ENCODE measurements at places on chromosomes 5 and 9. TPM values are rescaled to one million over a fixed set of nuclear protein-coding genes. Genes with fewer than 3 reads are reported as not detected.

- DNase-seq, result no peak
Observed at GRCh38 chr5:77145666-77146065, 58.6 kb upstream of the ZBED3 start.

DNA sequence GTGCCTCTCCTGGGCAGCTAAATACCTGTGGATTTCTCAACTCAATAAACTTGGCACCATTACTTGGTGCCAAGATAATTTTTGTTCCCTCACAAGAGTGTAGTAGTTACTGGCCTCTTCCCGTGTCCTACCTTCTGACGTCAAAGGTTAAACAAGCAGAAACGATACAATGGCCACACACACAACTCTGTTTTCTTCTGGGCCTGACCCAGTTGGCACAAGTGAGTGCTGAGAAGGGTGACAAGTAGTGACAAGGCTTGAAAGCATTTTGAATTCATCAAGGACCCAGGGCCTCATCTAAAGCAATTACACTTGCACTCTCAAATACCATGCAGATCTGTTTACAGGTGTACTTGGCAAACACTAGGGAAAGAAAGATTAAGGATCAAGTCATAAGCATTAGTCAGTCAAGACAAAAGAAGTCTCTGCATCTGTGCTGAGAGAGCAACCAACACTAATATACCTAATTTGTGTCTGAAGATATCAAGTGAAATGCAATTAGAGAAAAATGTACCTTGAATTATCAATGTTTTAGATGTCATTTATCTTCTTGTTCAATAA lies 30.8 kb downstream of the RASEF start:
- DNase-seq, result no peak

PCDHGC5 gene
- polyA plus RNA-seq, result 0.25 TPM

GRCh38 chr5:155753943-155754581 lies 572.9 kb upstream of the SGCD start:
- no peak for DNase-seq

GRCh38 chr9:130241198-130241535 lies 24.4 kb upstream of the HMCN2 start:
- DNase-seq, result no peak

DNA sequence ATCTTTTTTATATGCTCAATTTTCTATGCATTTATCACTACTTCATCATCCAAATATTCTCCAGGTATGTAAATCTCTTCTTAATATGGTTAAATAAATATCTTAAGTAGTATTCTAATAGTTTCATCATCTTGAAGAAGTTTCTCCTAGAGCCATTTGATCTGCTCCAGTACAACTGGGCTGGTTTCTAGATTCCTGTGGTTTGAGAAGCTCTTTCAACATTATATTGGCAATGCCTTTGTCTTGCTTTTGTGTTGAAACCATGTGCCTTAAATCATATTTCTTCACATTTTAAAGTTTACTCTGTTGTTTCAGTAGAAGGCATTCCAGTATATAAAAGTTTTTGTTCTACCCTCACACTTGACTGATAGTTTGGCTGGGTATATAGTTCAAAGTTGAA lies 27.6 kb downstream of the MBLAC2 start:
- DNase-seq, result peak; percentile 2

- DNase-seq, result no peak
Observed at GRCh38 chr5:56677690-56678305, 137.6 kb upstream of the MAP3K1 start.

- DNase-seq, result no peak
Observed at GRCh38 chr9:127808347-127809001, 5.8 kb downstream of the FPGS start.

- DNase-seq, result no peak
Observed at GRCh38 chr5:150778088-150778516, 455 bp upstream of the SMIM3 start.

PCDHB8 gene
- 0.75 TPM for polyA plus RNA-seq

GTF2H2 gene
- polyA plus RNA-seq, result 15.3 TPM

SV2C gene
- 0.03 TPM for polyA plus RNA-seq

DNA sequence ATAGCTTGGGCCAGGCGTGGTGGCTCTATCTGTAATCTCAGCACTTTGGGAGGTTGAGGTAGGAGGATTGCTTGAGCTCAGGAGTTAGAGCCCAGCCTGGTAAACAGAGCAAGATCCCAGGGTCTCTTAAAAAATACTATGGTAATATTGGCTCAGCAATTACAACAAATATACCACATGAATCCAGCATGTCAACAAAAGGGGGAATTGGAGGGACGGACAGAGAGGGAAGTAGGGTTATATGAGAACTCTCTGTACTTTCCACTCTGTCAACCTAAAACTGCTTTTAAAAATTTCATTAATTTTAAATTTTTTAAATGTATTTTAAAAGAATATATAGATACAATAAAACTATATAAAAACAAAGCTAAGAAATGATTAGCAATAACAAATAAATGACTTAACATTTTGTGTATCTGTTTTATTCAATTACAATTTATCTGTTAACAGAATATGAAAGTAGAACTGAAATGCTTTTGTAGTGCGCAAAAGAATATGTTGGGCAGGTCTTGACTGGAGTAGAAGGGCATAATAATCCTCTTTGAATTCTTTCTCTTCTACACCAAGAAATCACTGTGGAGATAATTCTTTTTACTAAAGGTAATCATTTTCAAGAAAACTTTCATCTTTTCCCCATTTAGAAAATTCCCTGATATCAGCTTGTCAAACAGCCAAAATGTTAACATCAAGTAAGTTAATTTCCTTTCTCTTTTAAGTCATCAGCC lies 12.9 kb upstream of the CDC42SE2 start:
- no peak for DNase-seq

TAF9 gene
- polyA plus RNA-seq, result 39.5 TPM

ADRA1B gene
- 0.44 TPM for polyA plus RNA-seq

DNA sequence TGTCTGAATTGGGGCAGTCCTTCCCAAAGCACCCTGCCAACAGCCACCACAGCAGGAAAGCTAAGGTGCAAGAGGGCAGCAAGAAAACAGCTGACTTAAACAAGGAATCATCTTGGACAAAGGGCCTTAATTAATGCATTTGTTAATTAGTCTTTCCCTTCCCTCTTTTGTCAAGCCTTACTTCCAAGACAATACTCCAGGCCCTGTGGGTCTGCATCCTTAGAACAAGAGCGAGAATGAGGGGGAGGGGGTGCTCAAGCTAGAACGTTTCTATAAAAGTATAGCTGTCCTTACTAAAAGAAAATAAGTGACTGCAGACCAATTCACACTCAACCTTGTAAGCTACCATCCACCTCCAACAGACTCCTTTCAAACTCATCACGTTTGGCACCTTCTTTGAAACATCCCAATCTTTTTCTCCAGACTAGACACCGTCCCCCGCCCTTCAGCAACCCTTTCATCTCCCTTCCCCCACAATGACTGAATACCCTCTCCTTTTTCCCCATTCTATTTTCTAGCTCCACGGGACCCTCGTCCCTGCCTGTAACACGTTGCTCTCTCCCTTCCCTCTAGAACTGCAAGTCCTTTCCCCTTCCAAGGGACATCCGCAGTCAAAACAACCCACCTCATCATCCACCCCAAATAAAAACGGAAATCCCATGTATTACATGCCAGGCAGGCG lies 85.7 kb upstream of the RNF38 start:
- DNase-seq, result no peak

KLF9 gene
- polyA plus RNA-seq, result 1.3 TPM

GAS1 gene
- polyA plus RNA-seq, result 99.0 TPM

- no peak for DNase-seq
Observed at GRCh38 chr5:115389034-115389798, 92.8 kb upstream of the CCDC112 start.

GRCh38 chr9:11335011-11335410 lies 722.2 kb upstream of the PTPRD start:
- DNase-seq, result no peak

GRCh38 chr5:163917747-163918146 lies 412.3 kb downstream of the MAT2B start:
- no peak for DNase-seq

- DNase-seq, result no peak
Observed at GRCh38 chr9:120490888-120491595, 88.9 kb downstream of the CDK5RAP2 start.

TAF1L gene
- polyA plus RNA-seq, result not detected

HAND1 gene
- not detected for polyA plus RNA-seq

GRCh38 chr5:158874792-158875191 lies 224.9 kb downstream of the EBF1 start:
- no peak for DNase-seq

GRCh38 chr9:38133595-38133994 lies 64.6 kb upstream of the SHB start:
- no peak for DNase-seq

- DNase-seq, result no peak
Observed at GRCh38 chr5:83281176-83281575, 190.4 kb upstream of the VCAN start.

DNA sequence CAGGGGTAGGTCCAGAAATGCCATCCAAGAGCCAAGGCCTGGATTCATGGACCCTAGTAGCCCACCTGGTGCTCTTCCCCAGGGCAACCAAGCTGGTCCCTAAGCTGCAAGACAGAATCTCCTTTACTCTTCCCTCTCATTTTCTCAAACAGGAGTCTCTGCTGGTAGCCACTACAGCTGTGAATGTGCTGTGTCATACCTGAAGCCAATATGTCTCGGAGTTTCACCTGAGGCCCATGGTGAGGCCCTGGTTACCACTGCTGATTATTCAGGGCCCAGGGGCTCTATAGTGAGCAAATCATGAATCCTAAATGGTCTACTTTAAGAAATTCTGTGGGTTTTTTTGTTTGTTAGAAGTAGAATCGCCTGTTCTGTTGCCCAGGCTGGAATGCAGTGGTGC lies 15.9 kb downstream of the CDK7 start:
- no peak for DNase-seq

DNA sequence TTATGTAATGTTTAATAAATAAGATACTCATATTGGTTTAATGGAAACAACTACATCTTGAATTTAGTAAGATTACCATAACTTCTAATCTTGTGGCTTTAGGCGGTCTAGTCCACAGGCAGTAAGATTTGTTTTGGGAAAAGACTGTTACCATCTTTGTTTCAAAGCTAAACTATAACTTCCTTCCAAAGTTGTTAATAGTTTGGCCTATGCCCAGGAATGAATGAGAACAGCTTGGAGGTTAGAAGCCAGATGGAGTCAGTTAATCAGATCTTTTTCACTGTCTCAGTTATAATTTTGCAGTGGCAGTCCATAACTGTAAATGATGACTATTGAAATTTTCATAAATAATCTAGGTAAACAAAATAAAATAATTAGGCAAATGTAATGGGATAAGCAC lies 241.8 kb upstream of the KLF9 start:
- no peak for DNase-seq
